HAP-1 (cell line): ENCODE measurements at places on chromosomes 12 and 14.

- no peak for DNase-seq
Observed at GRCh38 chr14:34018564-34019244, 67.8 kb upstream of the EGLN3 start.

DNA sequence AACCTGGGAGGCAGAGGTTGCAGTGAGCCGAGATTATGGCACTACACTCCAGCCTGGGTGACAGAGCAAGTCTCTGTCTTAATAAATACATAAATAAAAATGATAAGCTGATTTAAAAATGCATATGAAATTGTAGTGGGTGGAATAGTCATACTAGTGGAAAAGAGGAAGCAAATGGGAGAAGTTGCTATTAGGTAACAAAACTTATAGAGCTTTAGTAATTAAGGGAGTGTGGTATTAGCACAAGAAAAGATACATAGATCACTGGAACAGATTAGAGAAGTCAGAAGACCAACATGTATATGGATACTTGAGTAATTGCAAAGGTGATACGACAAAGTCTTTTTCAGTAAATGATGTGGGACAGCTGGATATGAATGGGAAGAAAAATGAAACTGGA, 26.5 kb downstream of the TECPR2 start:
- peak; percentile 47 for DNase-seq

GRCh38 chr12:6532051-6532926, 2.0 kb upstream of the GAPDH start:
- DNase-seq: peak; percentile 51

DNA sequence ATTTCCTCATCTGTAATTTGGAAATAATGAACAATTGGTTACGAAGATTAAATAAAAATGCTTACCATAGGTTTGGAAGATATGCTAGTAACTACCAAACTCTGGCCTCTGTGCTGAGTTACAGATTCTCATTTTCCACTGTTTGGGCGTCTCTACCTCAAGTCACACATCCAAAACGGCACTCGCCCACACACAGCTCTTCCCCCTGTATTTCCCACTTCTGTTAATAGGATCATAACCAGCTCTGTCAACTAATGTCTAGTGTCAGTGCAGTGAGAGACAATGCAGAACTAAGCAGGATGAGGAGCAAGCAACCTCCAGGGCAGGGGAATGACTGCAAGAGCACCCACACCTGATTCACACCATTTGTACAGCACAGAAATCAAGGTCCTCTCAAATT, 10.9 kb upstream of the SYCP3 start:
- DNase-seq: no peak

- no peak for DNase-seq
Observed at GRCh38 chr14:21852775-21853174, 179.2 kb upstream of the OR4E1 start.

GRCh38 chr12:131123817-131124216, 170.1 kb downstream of the ADGRD1 start:
- DNase-seq: no peak

DNA sequence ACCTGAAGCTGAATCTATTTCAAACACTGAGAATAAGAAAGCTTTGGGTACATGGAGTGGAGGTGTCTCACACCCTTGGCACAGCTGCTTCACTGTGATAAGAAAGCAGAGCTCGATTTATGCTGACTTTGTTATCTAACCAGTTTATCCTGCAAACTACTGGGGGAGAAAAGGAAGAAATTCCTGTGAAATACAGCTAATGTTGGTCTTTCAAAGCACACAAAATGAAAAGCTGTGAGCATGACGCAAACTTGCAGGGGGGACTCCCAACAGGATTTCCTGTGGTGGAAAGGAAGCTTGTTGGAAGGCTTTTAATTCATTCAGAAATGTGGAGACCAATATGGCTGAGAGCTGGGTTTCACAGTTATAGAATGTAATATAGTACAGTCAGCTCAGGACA, 53.4 kb downstream of the SRGAP1 start:
- DNase-seq: no peak

DNA sequence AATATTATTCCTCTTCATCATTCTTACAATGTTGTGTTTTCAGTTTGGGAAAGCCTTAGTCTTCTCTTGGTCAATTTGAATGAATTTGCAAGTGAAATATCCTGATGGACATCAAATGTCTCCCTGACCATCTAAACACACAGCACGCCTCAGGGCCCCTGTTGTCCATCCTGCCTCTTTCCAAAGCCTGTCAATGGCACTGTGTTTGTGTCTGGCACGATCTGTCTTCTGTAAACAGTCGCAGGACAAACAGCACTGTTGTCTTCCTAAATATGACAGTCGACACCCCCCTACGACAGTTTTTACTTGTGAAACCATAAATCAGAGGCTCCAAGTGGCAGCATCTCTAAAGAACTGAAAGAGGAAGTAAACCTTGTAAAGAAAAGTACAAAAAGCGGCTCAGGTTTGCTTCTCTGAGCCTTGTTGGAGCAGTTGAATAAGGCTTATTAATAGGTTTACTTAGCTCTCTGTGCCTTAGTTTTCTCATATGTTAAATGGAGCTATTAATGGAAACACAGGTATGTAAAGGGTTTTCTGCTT, 285.8 kb downstream of the NRXN3 start:
- no peak for DNase-seq

DNA sequence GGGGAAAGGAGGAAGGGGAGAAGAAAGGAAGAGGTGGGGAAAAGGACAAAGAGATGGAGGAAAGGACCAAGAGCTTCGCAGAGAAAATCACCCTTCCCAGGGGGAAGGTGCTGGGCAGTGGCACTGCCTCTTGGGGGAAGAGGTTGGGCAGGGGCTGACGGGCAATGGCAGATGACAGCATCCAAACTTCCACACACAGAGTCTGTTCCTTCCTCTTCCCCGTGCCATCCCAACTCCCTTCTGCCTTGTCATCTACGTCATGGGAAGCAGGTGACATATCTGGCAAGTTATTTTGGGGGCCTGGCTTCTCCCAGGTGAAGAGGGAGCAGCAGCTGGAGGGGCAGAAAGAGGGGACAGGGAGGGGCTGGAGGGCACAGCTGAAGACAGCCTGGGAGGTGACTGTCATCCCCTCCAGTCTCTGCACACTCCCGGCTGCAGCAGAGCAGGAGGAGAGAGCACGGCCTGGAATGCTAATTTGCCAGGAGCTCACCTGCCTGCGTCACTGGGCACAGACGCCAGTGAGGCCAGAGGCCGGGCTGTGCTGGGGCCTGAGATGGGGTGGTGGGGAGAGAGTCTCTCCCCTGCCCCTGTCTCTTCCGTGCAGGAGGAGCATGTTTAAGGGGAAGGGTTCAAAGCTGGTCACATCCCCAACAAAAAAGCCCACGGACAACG, 43.9 kb upstream of the IQSEC3 start:
- DNase-seq: no peak

- peak; percentile 75 for DNase-seq
Observed at GRCh38 chr12:12786706-12787601, 1.5 kb downstream of the APOLD1 start.

DNA sequence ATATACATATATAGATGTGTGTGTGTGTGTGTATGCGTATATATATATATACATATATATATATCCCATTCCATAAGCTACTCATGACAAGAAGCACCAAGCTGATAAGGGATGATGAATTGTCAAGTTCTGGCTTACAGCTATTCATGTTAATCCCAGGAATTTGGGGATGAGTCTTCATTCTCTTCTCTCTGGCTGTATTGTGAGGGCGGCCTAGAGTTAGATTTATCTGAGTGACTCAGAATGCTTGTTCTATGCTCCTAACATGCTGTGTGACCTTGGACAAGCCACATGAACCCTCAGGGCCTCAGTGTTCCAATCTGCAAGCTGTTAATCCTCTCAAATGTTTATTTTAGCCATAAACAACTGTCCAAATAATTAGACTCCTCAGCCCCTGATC, 749.0 kb downstream of the MED13L start:
- DNase-seq: no peak

DNA sequence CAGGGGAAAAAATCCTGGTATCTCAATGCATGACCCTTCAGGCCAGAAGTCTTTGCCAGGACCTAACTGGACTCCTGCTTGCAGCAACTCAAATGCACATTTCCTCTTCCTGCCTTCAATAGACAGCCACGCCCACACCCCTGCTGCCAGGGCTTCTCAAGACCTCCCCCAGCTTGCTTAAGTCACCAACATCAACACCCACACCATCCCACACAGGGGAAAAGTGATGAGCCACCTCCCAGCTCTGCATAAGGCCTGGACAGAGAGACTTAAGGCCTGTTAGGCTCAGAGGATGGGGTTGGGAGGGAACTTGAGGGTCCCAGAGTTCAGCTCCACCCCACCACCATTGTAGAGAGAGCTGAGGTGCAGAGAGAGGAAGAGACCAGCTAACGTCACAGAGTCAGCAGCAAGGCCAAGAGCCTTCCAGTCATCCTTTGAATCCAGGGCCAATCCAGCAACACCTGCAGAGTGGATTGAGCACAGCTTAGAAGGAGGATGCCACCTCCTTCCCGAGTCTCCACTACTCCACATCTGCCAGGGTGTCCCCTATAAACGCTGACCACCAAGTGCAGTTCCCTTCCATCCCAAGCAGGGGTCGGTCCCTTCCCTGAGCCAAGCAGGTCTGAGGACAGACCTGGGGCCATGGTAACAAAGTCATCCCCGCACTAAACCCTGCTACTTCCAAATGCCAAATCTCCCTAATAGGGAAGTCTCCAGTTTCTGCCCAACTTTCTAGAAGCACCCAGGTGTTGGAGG, 50.0 kb downstream of the KDM2B start:
- peak; percentile 50 for DNase-seq

DNA sequence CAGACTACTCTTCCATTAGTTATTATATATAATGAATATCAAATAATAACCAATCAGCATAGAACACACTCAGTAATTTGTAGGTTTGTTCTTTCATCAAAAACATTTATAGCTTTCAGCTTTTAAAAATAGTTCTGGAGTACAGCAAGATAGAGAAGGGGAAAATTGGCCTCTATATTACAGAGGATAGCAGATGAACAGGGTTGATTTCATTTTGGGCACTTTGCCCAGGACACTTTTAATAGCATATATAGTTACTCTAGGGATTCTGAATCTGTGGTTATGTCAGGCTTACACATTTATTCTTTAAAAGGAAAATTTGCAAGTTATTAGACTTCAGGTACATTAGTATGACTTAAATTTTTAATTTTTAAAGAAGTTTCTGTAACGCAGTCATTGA, 52.6 kb downstream of the IFT81 start:
- DNase-seq: no peak

GRCh38 chr14:54642801-54643695, 76.1 kb downstream of the SAMD4A start:
- DNase-seq: no peak

- no peak for DNase-seq
Observed at GRCh38 chr14:103946975-103947374, 4.6 kb upstream of the RD3L start.

GRCh38 chr12:68294251-68294650, 37.9 kb downstream of the MDM1 start:
- no peak for DNase-seq

GRCh38 chr12:53225635-53226424, 6.2 kb downstream of the RARG start:
- no peak for DNase-seq

DNA sequence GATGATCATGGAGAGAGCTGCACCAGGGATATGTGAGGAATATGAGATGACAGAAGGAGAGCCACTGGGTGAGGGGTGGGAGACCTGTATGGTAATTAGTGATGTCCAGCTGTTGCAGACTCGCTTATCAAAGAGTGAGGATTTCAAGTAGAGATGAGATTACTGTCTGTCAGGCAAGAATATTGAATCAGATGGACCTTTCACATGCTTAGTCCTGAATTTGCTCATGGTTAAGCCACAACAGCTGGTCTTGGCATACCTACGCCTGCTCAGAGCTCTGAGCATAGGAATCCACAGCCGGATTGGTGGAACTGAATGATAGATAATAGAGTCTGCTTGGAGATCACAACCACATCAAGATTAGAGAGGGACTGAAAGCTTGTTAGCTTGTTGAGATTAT, 115.2 kb upstream of the ARHGAP5 start:
- no peak for DNase-seq

GRCh38 chr12:56029166-56029519, 8.3 kb downstream of the IKZF4 start:
- DNase-seq: no peak

- no peak for DNase-seq
Observed at GRCh38 chr12:46671102-46671501, 154.7 kb downstream of the SLC38A4 start.

- DNase-seq: no peak
Observed at GRCh38 chr12:111925171-111925570, 83.1 kb downstream of the MAPKAPK5 start.

DNA sequence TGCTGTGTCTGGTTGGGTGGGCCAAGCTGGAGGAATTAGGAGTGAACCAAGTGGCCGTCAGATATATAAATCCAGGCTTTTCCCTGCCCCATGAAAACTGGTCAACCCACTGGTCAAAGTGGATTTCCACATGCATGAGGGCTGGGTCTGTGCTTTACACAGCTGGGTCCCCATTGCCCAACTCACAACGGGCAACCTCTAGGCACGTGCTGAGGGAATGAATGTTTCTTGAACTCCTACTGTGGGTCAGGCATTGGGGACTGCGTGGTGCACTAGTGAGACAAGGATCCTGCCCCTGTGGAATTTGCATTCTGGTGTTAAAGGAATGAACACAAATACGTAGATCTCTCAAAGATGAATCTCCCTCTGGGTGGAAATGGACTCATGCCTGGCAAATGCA, 7.5 kb upstream of the AACS start:
- DNase-seq: no peak

- no peak for DNase-seq
Observed at GRCh38 chr12:94305130-94305957, 154.3 kb downstream of the CEP83 start.

- no peak for DNase-seq
Observed at GRCh38 chr14:83289390-83289789, 1755.7 kb upstream of the SEL1L start.

DNA sequence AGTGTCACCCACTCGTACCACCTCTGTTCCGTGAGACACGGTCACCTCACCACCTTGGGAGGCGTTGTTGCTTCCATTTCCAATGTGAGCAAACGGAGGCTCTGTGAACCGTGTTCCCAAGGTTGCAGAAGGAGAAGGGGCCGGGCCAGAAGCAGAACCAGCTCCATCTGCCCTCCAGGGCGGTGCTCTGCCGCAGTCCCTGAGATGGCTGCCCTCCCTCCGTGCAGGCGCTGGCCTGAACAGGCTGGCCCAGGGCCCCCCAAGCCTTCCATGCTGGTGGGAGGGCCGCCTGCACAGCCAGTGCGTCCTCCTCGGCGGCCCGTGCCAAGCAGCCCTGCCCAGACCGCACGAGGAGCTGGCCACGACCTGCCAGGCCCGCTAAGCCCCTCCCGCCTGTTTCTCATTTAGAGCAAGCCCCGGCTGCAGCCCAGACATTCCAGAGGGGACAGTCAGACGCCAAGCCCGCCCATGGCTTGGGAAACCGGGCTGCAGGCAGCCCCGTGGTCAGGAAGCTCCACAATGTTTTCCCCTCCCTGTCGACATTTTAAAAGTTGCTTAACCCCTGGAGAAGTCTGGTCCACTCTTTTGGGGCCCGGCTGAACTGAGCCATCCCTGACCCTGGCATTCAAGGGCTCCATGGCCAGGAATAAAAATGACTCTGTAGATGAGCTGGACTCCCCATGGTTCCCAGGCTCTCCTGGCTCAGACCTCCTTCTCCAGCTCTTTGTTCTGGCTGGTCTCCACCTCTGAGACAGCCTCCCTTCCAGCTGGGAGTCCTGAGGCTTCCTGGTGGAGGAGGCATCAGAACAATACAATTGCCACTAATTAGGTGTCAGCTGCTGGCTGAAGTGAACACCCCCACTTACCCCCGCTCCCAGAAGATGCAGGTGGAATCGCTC, 236.0 kb downstream of the BCL11B start:
- no peak for DNase-seq
